NCI-H345 (cell line): ENCODE measurements at places on chromosomes 7 and 10.

GRCh38 chr7:35546691-35547429 lies 148.1 kb downstream of the HERPUD2 start:
- DNase-seq, result no peak

- DNase-seq, result no peak
Measured at GRCh38 chr7:126524967-126525366, 727.8 kb downstream of the GRM8 start.

DNA sequence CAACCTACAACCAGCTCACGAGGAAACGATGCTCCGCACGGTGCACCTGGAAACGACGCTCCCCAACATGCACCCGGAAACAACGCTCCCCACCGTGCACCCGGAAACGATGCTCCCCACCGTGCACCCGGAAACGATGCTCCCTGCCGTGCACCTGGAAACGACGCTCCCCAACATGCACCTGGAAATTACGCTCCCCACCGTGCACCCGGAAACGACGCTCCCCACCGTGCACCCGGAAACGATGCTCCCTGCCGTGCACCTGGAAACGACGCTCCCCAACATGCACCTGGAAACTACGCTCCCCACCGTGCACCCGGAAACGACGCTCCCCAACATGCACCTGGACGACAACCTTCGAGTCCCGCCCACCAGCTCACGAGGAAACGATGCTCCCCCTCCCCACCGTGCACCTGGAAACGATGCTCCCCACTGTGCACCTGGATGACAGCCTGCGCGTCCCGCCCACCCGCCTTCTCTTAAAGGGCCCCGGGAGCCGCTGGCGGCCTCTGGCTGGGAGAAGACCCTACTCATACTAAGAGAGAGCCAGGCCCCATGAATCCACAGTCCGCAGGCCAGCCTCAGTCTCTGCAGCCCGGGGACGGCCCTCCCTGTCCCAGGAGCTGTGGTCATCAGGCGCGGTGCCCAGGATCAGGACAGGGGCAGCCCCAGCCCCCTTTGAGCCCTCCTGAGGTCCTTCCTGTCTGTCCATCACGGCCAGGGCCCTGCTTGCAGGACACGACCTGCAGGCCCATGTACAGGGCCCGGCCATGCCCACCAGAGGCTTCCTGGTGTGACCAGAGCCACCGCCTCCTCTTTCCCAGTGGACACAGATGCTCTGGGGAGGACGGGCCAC lies 98.3 kb downstream of the PDGFA start:
- DNase-seq, result peak; percentile 43

- peak; percentile 18 for DNase-seq
Measured at GRCh38 chr7:126780993-126781392, 471.7 kb downstream of the GRM8 start.

DNA sequence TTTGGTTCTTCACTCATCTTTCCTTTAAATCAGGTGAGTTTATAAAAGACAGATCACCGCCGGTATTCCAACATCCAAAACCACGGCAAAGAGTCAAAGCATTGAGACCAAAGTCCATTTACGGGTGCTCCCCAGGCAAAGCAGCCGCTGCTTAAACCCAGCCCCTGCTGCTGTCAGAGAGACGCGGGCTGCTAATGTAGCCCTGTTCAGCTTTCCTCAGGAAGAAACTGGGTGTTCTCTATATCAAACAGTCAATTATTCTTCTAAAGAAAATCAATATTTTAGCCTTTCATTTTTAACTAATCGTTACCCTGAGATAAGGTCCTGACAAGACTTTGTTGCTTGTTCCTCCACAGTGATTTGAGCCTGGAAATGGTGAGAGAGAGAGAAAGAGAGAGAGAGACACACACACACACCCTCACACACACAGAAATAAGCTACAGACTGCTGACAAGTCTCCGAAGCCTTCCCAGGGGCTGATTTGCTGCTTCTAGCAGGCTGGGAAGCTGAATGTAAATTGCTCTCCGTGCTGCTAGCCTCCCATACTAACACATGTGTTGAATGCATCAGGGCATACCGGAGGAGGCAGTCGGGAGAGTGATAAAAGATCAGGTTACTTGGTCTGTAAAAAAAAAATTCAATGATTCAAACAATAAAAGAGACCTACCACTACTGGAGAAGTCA lies 183.0 kb upstream of the ANK3 start:
- DNase-seq, result peak; percentile 29

- no peak for DNase-seq
Measured at GRCh38 chr10:29297678-29298077, 8.8 kb downstream of the LYZL1 start.

DNA sequence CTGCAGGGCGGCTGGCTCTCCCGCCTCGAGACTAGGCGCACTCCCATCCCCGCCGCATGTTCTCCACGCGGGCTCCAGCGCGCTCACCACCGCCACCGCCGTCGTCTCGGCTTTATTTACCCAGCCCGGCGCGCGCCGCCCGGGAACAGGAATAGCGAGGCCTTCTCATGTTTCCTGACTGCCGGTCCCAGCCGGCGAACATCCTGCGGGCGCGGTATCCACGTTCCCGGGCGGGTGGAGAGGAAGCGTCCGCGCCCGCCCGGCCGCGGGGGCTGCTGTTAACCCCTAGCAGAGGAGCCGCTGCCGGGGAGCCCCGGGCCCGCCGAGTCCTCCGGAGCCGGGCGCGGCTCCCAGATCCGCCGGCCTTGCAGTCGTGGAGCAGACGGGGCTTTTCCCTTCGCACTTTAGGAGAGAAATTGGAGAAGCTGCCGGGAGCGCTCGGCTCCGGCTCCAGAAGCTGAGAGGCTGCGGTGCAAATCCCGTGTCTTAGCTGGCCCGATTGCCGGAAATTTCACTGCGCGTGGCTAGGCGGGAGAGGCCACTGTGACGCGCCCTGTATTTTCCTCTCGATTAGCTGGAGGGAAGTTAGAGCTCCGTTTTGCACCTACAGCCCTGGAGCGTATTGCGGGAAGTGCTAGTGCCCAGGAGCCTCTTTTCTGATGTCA lies at the start of gene MKX:
MKX (minus strand) TSS at position 88 of the 665 bp plus-strand sequence. CDS start 2,404 bp downstream, outside the sequence.
- DNase-seq, result no peak

DNA sequence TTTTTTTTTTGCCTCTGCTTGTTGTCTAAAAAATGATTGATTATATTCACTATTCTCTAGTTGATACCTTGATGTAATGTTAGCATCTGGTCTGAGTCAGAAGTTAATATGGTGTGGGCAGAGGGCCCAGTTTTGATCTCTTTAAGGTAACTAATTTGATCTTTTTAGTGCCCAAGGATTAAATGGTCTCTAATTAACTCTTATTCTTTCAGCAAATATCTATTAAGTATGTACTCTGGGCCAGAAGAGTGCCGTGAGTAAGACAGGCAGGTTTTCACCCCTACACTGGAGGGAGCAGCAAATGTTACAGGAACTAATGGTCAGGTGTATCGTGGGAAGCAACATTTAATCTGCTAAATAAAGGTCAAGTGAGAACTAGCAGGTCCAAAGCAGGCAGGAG lies 144.6 kb upstream of the COL1A2 start:
- DNase-seq, result no peak

- DNase-seq, result no peak
Measured at GRCh38 chr7:30027065-30027456, 559 bp upstream of the FKBP14 start.

DNA sequence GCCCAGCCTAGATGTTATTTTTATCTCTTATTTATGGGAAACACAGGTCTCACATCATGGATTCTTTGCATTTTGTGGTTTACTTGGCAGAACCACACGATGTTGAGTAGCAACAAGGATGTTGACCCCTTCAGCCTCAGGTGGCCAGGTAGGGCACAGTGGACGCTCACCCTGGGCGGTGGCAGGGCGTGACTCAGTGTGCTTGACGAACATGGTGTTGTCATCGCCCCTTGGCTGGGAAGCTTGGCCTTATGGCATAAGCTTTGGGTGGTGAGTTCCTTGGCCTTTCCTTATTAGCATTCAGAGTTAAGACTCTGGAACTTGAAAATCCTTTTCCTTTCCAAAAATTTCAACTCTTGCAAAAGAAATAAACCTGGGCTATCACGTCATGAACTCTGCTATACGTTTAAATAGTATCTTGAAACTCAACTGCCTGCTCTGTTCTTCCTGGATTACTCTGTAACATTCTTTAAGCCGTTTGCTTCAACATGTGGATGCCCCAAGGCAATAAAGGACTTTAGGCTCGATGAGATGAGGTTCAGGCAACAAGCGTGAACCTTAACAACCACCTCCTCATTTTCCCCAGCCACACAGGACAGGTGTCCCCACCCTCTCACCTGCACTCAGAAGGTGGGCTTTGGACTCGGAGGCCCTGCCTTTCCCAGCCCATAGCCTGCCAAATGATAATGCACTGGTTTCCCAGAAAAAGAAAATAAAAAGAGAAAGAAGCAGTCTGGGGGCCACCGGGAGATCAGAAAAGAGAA lies 22.5 kb upstream of the ECHDC3 start:
- no peak for DNase-seq

DNA sequence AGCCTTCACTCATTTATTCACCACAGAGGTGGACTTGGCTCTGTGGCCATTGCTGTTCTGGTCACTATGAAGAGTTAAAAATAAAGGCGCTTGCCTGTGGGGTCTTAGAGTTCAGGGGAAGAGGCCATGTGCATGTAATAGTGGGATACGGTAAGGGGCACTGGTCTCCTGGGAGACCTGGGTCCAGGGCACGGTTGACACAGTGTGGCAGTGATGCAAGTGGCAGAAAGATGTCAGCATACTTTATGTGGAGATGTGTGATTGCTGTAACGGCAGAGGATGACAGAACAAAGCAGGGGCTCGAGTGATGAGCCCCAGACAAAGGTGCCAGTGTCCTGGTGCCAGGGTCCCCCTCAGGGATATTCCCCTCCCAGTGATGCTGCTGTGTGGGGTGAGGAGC lies 8.6 kb downstream of the ZSCAN25 start:
- DNase-seq, result no peak

DNA sequence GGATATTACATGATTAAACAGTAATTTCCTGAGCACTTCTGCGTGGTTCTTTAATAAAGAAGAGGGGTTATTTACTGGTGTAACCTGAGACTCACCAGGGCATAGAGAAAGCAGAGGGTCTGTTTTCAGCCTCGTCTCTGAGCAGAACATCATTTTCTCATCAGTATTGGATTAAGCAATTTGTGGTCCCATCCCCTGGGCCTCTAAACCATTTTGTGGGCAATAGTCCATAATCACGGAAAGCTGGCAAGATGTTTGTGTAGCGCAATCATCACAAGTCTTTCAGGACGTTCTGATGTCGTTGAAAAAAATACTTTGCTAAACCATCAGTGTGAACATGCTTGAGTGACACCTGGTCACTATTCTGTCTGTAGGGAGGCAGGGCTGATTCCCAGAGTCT lies 37.1 kb upstream of the SEC61G start:
- DNase-seq, result no peak

- no peak for DNase-seq
Measured at GRCh38 chr7:14125998-14126397, 136.5 kb upstream of the ETV1 start.

DNA sequence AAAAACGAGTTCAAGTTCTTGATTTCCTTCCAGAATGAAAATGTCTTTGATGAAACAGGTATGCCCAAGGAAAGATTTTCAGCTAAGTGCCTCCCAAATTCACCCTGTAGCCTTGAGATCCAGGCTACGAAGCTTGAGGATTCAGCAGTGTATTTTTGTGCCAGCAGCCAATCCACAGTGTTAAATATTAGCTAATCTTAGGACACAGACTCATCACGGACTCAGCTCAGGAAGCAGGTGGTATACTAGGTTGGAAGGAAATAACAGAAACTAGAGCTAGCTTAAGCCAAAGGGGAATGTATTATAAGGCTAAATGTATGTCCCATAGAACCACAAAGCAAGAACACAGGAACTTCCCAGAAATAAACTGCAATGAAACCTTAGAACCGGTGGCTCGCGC lies 151.0 kb upstream of the PRSS1 start:
- DNase-seq, result no peak

- no peak for DNase-seq
Measured at GRCh38 chr10:91313-91712, 42.2 kb upstream of the TUBB8 start.

- DNase-seq, result no peak
Measured at GRCh38 chr7:30727061-30727945, 24.6 kb upstream of the INMT start.

GRCh38 chr10:73772281-73773151 lies 9.3 kb upstream of the CHCHD1 start:
- peak; percentile 65 for DNase-seq

DNA sequence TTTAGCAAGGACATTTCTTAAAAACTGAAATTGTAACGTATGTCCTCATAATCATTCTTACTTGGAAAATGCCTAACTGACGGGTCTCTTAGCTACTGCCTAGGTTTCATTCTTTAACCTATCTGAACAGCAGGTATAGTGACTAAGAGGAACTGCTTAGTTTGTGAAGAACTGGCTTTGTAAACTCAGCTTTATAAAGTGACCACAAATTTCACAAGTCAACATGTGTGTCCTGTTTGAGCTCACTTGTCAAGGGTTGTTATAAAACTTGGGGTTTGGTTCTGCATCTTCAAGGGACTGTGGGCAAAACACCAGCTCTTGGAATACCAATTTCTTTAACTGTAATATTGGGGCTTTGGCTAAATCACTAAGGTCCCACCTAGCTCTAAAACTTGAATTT lies 32.2 kb downstream of the MRPS33 start:
- DNase-seq, result no peak

DNA sequence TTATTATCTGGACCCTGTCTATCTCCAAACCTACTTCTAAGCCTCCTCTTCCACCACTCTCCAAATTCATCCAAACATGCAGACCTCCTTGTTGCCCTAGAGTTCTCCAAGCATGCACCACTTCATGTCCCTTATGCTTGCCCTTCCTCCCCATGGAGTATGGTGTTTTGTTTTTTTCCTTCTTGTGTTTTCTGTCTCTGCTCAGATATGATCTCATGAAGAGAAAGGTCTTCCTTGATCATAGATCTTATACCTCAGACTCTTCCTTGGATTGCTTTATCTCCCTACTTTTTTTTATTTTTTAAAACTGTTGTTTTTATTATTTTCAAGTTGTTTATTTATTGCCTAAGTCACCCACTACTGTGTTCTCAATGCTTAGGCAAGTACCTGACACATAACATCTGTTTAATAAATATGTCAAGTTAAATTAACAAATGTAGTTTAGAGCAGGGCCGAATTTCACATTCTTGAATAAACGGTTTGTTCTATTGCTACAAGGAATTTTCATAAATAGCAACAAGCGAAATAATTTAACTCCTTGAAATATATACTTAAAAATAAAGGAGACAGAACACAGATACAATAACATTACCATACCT lies 84.5 kb downstream of the HGF start:
- DNase-seq, result no peak

- no peak for DNase-seq
Measured at GRCh38 chr10:69835233-69835632, 33.5 kb downstream of the COL13A1 start.

DNA sequence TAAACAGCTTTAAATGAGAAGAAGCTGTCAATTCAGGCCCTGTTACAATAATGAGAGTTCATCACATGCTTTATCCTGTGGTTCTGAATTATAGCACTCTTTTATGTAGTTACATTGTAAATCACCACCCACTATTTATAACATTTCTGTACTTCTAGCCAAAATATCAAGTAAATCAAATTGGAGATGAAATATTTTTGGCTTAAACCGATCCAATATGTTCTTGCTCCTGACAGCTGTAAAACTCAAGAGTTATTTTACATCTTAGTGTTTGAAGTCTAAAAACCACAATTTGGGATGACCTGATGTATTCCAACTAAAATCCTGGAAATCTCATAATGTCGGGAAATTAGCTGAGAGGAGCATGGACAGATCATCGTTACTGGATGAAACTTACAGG lies 371.2 kb upstream of the LRRN3 start:
- DNase-seq, result no peak
